Lower lobe of right lung (tissue), 2 donors: ENCODE measurements at places on chromosomes 11 and 22.

DNA sequence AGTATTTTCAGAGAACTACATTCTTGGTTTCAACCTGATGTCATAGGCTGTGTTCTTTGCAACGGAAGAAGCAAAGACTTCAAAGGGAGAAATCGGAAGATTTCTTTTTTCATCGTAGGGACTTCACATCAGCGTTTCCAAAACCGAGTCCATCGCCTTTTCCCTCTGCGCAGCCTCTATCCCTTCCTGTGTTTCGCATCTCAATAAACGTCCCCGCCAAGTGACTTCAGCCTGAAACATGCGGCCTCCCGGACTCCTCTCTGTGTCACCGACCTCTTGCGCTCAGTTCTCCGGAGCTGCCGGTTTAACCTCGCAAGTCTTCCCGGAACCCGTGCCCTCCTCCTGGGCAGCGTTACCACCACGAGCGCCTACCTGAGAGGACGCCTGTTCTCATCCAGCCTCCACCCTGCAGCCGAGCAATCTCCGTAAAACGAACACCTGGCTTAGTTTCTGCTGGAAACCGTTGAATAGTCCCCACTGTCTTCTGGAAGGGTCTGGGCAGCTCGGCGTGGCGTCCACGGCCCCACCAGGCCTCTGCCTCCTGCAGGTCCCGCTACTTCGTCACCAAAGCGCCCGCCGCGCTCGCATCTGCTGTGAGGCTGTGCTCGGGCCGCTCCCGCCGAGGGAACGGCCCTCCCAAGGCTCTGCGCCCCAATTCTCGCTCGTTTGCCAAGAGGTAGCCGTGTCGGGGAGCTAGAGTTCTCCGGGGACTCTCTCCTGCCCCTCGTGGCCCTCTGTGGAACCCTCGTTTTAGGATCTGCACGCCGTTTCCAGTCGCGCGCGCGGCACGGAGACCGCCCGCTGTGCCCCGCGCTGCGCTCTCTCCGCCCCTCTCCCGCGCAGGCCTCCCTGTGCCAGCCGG lies at the start of gene GLB1L3:
Gene GLB1L3 (plus strand): TSS at position 846 of the 862 bp plus-strand sequence. CDS start 362 bp downstream, outside the sequence.
- DNase-seq, result no peak

- DNase-seq, result no peak
Measured at GRCh38 chr22:36760786-36761185, 15.1 kb downstream of the IFT27 start.

GRCh38 chr11:62732830-62733229 lies 4.5 kb downstream of the TTC9C start:
- no peak for DNase-seq

GRCh38 chr22:46237453-46238124 lies 12.5 kb downstream of the CDPF1 start:
- DNase-seq, result no peak

- no peak for DNase-seq
Measured at GRCh38 chr11:118313242-118313641, 8.7 kb downstream of the CD3E start.
